SHP77 treated with DMSO at 0.1 percent for 48 hours (cell line): ENCODE measurements at places on chromosomes 11 and 22.

- no peak for DNase-seq
Measured at GRCh38 chr11:45649544-45650165, 15.8 kb downstream of the CHST1 start.

GRCh38 chr22:36383110-36383581, 4.6 kb downstream of the MYH9 start:
- DNase-seq = no peak

GRCh38 chr11:76701294-76702040, 30.9 kb upstream of the LRRC32 start:
- no peak for DNase-seq

- DNase-seq = no peak
Measured at GRCh38 chr22:20199413-20199842, 48.6 kb upstream of the CCDC188 start.

- DNase-seq = no peak
Measured at GRCh38 chr11:117303646-117304315, 12.3 kb downstream of the BACE1 start.

GRCh38 chr11:77384571-77384970, 83.1 kb upstream of the GDPD4 start:
- DNase-seq = no peak

GRCh38 chr11:95363708-95364107, 132.7 kb upstream of the SESN3 start:
- DNase-seq = peak; percentile 26

- no peak for DNase-seq
Measured at GRCh38 chr22:37154925-37155712, 5.4 kb upstream of the IL2RB start.

GRCh38 chr11:20260307-20260706, 100.0 kb upstream of the DBX1 start:
- no peak for DNase-seq

GRCh38 chr11:86940122-86940777, 14.9 kb downstream of the FZD4 start:
- DNase-seq = no peak

DNA sequence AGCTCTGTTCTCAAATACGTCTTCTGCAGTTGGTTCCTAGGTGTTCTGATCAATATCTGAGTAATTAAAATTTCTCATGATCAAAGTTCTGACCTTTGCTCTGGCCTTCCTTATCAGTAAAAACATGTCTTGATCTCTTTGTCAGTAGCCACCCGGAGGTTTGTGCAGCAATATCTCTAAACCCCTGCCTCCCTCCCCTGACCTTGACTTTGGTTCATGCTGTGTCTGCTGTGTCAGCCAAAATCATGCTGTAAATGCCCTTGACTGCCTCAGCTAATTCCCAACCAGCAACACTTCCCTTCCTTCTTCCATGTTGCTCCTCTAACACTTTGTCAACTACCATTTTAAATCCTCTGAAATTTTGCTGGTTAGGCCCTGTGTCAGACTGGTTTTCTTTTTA, 424.7 kb downstream of the FAM181B start:
- DNase-seq = no peak

DNA sequence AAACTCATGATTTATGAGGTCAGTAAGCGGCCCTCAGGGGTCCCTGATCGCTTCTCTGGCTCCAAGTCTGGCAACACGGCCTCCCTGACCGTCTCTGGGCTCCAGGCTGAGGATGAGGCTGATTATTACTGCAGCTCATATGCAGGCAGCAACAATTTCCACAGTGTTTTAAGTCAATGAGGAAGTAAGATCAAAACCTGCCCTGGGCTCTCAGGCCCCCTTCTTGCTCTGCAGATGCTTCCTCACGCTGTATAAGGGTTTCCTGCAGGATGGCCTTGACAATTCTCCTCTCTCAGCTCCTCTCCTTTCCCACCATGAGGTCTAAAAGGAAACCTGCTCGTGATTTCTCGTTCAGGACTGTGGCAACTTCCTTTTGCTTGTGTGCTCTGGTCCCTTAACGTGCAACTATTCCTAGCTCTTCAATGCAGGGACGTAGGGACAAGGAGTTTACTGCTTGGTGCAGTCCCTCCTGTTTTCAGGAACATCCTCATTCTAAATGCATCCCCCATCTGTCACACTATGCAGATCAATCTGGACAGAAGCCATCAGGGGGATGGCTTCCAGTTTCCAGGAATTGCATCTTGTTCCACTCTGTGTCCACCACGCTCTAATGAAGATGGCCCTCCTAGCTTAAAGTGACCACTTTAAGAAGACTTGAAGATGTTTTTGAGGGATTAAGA, 64.3 kb upstream of the IGLL5 start:
- DNase-seq = no peak

DNA sequence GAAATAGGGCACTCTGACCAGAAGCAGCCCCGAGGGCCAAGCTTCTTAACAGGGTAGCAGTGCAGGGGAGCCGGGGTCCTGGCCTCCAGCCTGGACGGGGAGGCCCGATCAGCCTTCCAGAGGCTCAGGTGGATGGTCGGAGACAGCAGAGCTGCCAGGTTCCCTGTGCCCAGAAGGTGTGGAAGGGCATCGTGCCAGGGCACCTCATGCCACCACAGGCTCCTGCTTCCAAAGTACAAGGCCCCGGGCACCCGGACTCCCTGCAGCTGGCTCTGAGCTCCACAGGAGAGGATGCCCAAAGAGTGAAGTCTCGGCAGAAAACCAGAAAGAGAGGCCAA, 14.3 kb downstream of the EHD1 start:
- no peak for DNase-seq

- DNase-seq = no peak
Measured at GRCh38 chr11:20355221-20356219, 8.0 kb upstream of the HTATIP2 start.

DNA sequence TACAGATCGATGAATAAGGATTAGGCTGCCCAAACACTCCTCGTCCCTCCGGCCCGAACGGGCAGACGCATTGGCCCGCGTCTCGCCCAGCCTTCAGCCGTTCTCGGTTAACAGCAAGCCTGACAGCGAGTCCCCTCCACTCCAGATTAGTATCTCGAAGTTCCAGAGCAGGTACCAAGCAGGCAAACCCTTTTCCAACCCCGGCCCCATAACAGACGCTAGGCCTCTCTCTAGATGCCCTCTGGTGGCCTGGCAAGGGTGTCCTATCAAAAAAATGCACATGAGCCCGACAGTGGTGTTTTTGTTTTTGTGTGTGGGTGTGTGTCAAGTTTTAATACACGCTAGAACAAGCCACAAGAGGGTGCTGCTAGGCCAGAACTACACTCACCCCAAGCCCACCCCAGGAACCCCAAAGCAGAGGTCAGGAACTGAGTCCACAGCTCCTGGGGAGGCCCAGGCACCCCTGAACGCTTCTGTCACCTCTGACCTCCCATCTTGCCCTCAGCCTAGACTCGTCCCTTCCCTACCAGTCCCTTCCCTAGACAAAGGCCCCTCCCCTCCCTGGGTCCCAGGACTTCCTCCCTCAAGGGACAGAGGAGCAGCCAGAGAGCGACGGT, 658 bp upstream of the ARFGAP2 start:
- DNase-seq = peak; percentile 31

GRCh38 chr22:40898850-40899357, 37.0 kb upstream of the DNAJB7 start:
- peak; percentile 1 for DNase-seq

DNA sequence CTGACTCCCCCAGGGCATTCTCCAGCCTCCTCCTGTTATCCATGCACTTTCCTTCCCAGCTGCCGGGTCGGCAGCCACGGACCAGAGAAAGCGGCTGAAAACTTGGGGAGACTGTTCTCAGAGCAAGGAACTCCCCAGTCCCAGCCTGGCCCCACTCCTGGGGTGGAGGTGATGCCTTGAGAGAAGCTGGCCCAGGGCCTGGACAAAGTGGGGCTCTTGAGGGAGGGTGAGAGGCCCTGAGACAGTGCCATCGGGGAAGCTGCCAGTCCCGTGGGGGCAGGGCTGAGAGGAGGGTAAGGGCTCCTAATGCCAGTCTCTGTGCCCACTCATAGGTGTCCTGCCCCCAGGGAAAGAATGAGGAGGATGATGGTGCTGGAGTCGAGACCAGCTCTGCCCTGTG, 53.8 kb downstream of the FLRT1 start:
- DNase-seq = no peak

GRCh38 chr22:17980638-17981051, 43.7 kb downstream of the MICAL3 start:
- no peak for DNase-seq

GRCh38 chr11:134358856-134359490, 27.2 kb downstream of the GLB1L2 start:
- no peak for DNase-seq

GRCh38 chr11:56333156-56333555, 12.7 kb upstream of the OR8K1 start:
- no peak for DNase-seq

- DNase-seq = no peak
Measured at GRCh38 chr22:45831394-45831793, 145.6 kb downstream of the WNT7B start.

DNA sequence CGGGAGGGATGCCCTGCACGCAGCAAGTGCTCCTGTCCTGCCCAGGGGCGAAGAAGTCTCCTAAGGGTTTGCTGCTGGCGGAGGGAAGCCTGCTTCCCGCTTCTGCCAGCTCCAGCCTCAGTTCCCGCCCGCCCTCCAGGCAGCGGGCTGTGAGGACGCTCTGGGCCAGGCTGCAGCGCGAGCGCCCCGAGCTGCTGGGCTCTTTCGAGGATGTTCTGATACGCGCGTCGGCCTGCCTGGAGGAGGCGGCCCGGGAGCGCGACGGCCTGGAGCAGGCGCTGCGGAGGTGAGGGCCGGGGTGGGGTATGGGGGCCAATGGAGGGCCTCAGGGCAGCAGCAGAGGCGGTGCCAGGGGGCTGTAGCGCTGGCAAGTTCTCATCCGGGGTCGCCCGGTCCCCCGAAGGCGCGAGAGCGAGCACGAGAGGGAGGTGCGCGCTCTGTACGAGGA, 2.2 kb downstream of the CRACR2B start:
- no peak for DNase-seq

- peak; percentile 49 for DNase-seq
Measured at GRCh38 chr11:121318848-121319834, 26.6 kb downstream of the SC5D start.

GRCh38 chr22:25404928-25405816, 159.3 kb upstream of the GRK3 start:
- DNase-seq = no peak

GRCh38 chr22:40855979-40856512, 393 bp downstream of the ST13 start:
- DNase-seq = peak; percentile 2

GRCh38 chr11:72039031-72039855, 40.5 kb downstream of the IL18BP start:
- DNase-seq = no peak

- no peak for DNase-seq
Measured at GRCh38 chr11:15114501-15115475, at the start of gene INSC. TSS of gene INSC (plus strand) at chr11:15114923. CDS start at chr11:15149175, 34,252 bp downstream.

DNA sequence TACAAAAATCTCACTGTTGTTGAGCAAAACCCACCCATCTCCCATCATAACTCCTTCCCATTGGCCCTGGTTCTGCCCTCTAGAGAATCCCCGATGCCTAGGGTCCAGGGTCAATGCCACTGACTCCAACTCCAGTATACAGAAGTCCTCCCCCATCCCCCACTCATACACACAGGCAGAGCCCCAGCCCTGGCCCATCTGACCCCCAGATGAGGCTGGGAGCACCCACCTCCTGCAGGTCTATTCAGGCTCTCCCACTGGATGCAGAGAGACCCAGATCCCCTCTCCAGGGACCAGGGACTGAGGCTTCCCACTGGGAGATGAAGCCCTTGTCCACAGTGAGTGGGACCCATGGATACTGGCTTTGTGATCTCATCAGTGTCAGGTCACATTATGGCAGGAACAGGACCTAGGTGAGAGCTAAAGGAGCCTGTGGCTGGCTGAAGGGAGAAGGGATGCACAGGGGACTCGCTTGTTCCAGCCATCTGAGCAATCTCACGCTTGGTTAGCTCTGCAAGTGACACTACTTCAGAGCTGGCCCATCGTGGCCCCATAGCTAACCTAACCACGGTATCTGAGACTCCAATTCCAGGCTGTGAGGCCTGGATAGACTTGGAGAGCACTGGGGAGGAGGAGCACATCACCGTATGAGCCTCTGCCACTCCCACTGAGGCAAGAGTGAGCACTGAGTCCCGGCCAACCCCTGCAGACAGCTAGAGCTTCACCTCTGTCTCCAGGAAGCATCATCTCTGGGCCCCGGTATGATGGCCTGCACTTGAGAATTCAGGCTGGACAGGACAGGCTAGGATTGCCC, 35.7 kb downstream of the TRIM29 start:
- no peak for DNase-seq

DNA sequence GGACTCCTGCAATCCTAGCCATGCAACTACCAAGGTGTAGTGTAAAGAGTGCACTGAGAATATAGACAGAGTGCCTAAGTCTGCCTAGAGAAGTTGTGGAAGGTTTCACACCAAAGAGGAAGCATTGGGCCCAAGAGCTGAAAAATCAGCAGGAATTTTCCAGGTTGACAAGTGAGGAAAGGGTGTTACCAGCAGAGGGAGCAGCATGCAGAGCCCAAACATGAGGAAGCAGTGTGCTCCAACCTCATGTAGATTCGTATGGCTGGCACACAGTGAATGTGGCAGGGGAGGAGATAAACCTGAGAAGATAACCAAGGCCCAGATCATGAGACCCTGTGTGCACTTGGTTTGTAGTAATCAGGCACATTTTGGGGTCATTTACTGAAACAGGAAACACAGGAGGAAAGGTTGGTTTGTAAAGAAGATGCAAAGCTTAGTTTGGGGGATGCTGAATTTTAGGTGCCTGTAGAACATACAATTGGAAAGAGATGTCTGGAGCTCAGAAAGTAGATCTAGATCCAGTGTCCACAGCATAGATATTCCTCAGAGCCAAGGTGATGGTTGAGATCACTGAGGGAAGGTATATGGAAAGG, 1.7 kb downstream of the HPX start:
- DNase-seq = no peak

DNA sequence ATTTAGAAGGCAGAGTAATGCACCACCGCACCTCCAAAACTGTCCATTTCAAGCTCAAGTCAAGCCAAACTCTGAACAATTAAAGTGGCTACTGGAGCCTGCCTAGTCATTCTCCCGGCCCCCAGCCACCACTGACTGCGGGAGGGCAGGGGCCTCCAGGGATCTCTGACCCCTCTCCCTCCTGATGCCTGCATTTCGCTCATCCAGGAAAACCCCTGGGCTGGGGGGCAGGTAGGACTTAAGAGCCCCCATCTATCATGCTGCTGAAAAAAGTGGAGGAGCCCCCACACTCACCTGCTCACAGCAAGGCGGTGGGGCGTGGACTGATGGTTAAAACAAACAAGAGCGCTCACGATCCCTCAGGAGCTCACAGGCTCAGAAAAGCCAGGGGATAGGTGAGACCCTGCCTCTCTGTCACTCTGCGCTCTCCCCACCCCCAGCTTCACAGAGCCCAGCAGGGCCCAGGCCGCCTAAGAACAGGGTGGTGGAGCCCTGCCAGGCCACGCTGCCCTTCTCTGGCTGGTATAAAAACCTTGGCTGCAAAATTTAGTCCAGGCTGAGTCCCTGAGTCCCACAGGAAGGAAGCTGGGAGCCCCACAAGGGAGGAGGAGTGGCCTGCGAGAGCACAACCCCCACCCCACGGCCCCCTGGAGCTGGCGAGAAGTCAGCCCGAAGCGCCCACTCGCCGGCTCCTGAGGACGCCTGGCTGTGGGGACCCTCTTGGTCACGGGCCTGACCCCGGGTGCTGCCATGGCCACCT, 21.0 kb upstream of the MOB2 start:
- no peak for DNase-seq
